Stimulated activated CD4-positive, alpha-beta T cell treated with anti-CD3 and anti-CD28 coated beads, Interleukin-2, amount 100 ng/mL, for 24 hours (primary cell): ENCODE measurements at places on chromosomes 13 and 19.
A peak's percentile ranks its signal among the peaks of the same experiment; 100 is the strongest.

DNA sequence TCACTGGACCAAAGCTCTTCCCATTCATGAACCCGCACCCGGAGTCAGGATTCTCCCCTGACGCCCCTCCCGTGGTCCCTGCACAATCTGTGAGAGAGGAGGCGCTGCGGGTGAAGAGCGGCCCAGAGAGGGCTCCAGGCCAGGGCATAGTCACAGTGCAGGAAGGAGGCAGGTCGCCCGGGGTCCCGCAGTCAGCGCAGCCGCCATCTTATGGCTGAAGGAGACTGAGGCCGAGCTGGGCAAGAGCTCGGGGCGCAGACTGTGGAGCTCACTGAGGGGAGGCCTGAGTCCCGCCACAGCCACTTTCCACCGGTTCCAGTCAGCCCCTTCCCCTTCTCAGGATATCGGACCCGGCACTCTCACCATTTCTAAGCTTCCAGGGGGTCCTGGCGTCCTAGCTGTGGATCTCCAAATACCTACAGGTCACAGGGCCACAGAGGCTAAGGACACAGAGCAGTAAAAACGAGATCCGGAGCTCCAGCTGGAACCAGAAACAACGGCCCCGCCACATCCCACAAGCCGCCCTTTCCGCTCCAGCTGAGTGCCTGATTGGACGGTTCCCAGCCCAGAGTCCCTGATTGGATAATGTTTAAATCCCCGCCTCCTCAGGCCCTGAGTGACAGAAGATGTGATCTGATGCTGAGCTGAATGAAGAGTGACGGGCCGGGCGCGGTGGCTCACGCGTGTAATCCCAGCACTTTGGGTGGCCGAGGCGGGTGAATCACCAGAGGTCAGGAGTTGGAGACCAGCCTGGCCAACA lies at the start of gene ZNF99:
Gene ZNF99 (minus strand): TSS at position 501 of the 760 bp plus-strand sequence. CDS start 135 bp downstream, at position 366.
- DNase-seq, result no peak

GRCh38 chr13:89930861-89931260 lies 1416.6 kb upstream of the MIR17HG start:
- DNase-seq, result no peak

DNA sequence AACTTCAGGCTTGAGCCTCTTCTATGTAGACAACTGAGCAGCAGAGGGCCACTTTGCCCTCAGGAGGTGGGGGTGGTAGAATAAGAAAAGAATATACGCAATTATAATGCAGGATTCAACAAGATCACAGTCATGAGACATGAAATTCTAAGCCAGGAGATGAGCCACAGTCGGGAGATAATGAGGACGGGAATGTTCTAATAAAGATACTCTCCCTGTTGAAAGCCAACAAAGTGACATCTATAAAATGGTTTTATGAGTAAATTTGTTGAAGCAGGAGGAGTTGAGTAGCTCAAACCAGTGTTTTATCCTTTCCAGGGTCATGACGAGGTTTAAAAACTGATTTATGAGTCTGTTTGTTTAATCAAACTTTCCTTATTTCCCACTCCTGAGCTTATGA lies 152.0 kb upstream of the SERP2 start:
- DNase-seq, result no peak

DNA sequence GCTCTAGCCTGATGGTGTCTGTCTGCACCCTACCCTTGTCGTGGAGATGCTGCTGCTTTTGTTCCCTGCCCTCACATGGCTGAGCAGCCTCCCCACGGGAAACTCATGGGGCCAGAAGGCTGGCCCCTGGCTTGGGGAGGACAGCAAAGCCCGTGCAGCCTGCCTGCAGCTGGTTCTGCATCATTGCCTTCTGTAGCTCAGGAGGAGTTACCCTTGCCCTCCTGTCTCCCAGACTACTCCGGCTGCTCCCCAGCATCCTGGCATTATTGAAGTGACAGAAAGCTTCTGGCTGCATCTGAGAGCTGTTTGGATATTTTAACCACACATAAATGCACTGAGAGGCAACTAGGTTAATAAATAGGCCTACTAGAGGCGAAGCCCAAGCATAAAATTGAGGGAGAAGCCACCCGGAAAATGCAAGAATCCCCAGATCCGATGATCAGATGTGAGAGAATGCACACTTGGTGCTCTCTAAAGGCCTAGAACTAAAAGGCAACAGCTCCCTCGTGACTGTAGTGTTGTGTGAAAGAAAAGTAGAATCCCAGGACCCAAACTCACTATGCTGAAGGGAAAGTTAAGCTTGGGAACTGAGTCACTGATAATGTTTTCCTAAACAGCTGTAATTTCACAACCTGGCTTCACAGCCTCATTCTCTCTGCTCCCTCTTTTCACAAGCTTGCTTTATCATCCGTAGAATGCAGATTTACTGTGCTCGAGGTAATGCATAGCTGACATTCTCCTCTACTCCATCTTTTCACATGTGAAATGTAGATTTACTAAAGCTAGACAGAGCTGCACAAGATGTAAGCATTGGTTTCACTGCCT lies 110.8 kb downstream of the TNFRSF19 start:
- no peak for DNase-seq

DNA sequence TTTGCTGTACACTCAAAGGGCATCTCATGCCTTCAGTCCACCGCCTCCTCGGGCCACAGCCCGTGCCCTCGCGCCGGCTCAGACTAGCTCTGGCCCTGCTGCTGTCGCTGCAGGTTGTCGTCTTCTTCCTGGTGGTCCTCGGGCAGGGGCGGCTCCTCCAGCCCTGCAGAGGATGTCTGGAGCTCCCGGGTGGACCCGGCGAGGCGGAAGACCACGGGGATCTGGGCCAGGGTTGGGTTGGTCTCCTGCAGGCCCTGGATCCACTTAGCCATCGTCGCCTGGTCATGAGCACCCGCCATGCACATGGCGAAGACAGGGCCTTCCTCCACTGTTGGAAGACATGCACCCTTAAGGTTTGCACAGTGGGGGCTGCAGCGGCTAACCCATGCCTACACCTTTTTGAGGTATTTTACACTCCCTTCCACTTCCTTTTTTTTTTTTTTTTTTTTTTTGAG lies 489 bp upstream of the ZNF653 start:
- no peak for DNase-seq

- no peak for DNase-seq
Observed at GRCh38 chr13:84655677-84656076, 773.4 kb upstream of the SLITRK1 start.

GRCh38 chr13:46489586-46490023 lies 63.4 kb upstream of the LRCH1 start:
- no peak for DNase-seq

DNA sequence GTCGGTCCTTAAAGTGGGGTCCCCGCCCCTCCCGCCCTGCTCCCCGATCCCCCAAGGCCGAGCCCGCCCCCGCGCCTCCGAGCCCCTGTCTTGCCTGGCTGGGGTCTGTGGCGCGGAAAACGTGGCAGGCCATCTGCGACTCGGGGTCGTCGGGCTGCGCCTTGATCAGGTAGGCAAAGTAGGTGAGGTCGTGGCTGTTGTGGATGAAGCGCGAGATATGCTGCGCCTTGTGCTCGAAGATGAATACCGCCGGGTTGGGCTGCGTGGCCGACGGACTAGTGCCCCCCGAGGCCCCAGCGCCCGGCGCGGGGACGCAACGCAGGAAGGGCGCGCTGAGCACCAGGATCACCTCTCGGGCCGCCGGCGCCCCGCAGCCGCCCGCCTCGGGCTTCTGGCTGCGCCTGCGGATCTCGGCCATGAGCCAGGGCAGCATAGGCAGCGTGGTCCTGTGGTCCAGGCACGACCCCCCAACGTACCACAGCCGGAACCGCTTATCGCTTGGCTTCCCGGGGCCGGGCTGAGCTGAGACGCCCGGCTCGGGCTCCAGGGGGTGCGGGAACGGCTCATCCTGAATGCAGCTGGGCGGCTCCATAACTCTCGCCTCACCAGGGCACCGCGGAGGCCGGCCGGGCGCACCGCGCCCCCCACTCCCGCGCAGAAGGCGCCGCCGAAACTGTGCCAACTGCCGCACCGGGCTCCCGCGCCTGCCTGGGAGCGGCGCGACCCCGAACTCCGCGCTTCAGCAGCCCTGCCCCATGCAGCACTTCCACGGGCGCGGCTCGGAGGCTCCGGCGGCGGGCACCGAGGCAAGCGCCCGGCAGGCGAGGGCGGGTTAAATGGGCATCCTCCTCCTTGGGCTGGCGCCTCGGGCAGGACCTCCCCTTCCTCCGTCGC lies 546 bp downstream of the TBC1D4 start:
- peak; percentile 26 for DNase-seq

GRCh38 chr19:49862391-49863253 lies 4.8 kb downstream of the PNKP start:
- DNase-seq, result no peak

DNA sequence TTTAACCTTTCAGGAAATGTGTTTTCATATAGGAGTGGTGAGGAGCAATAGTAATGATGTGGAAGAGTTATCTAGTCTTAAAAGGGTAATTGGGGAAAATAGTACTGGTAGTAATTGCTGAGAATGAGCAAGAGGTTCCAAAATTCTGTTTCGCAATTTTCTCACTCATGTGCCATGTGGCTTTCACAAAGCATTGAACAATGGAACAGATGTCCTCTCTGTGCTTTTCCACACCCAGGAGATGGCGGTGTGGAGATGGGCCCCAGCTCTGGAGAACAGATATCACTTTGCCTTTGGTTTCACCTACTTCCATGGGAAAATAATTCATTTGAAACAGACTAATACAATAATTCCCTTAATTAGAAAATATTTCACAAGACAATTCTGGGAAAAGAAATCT lies 170.0 kb upstream of the SLC10A2 start:
- no peak for DNase-seq

GRCh38 chr13:30395192-30396158 lies 26.8 kb upstream of the UBE2L5 start:
- peak; percentile 73 for DNase-seq

- no peak for DNase-seq
Observed at GRCh38 chr13:47133011-47133445, 236.2 kb upstream of the HTR2A start.

DNA sequence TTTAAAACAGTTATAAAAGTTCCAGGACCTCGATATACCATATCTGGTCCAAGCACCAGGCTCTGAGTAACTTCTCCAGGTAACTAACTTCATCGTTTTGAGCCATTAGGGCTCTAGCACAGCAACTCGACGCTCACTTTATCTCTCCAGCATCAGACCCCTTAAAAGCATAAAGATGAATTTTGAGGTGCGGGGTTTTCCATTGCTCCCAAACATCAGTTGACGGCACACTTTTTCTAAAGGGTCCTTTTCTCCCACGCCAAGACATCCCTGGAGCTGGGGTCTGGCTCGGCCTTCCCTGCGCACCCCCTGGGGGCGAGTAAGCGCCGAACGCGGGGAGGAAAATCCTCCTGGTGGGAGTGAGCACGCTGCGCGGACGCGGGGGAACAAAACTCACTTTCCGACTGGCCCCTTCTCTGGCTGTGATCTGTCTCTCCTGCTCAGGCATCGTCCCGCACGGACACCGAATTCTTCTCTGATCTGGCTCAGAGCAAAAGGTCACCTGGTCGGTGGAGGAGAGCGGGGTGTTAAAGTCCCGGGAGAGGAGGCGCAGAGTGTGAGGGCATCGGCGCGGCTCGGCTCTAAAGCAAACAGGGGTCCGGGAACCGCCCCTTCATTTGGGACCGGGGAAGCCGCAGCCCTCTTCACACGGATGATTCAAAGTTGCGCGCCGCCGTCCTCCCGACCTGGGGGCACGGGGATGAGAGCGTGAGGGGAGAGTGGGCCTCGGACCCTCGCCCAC lies at the start of gene ATP7B:
Gene ATP7B (minus strand): TSS at position 561 of the 742 bp plus-strand sequence. CDS start 113 bp downstream, at position 448.
- DNase-seq, result peak; percentile 36

DNA sequence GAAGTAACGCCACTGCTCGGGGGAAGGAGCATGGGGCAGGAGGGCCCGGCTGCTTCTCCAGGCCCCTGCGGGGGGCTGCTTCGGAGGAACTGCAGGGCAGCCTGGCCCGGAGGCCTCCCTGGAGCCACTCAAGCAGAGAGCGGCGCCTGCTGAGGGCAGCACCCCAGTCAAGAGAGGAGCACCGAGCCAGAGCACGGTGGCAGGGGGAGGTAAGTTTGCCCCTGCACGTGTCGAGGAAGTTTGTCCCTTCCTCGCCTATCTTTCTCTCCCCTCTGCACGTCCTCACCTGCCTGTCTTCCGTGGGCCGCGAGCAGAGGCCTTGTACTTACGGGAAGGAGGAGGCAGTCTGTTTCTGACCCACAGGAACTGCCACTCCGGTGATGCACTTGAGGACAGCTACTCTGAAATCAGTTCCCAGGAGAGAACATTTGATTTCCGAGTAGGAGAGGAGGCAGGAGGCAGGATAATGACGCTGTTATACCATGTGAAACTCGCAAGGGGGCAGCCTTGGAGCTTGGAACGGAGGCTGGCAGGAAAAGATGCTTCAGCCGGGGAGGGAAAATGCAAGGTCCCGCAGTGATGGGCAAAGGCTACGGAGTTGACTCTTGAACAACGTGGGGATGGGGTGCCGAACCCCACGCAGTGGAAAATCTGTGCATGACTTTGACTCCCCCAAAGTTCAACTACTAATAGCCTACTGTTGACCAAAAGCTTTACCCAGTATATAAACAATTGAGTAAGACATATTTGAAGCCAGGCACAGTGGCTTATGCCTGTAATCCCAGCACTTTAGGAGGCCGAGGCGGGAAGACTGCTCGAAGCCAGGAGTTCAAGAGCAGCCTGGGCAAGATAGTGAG lies 5.0 kb downstream of the FFAR1 start:
- peak; percentile 76 for DNase-seq

DNA sequence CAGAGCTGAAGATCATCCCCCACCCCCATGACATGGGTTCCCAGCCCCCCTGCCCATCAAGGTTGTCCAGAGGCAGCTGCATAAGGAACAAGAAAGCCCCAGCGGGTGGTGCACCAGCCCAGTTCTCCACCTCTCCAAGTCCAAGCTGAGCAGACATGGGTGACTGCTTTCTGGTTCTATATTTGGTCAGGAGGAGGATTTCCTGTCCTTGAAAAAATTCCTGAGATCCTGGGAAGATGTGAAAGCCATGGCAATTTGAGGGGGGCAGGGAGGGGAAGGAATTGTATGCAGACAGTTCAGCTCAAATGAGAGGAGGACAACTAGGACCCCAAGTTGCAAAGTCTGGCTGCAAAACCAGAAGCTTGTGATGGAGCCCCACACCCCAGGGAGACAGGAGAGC lies 55.4 kb upstream of the ADGRE5 start:
- no peak for DNase-seq

DNA sequence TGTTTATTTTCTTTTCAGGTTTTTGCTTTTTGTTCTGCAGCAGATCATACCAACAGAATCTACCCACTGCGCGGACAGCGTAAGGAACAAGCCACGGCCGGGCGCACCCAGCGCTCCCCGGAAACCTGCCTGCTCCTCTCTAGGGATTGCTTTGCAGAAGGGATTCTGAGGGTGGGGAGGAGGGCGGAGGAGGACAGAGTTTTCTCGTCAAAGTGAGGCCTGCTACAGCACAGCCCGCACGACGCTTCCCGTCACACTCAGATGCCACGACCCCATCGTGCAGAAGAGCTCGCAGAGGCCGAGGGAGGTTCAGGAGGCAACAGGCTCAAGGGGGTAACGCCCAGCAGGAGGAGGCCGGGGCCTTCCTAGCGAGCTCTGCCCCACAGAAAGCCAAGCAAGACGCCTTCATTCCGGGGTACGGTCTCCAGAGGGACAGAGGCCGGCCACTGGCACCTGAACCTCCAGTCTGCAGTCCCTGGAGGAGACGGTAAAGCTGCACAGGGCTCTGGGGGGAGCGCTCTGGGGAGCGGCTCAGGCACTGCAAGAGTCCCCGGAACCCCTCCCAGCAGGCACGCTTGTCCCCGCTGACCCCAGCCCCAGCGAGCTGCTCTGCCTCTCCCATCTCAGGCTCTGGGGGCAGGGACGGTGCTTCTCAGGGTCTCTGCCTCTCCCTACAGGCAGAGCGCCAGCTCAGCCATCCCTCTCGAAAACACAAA lies 6.9 kb downstream of the REXO1 start:
- DNase-seq, result no peak
